ENCODE measurements at places on chromosomes 5 and 9. TPM values are rescaled to one million over a fixed set of nuclear protein-coding genes. Genes with fewer than 3 reads are reported as not detected.

PCDHGA8 gene
- 5.4 TPM for total RNA-seq

- H3K4me1 ChIP-seq: no peaks in the 10 kb centered on the region
- DNase-seq: no peak
- no peak overlapping the region for H3K27ac ChIP-seq
- no peaks in the 10 kb centered on the region for H3K36me3 ChIP-seq
- H3K4me3 ChIP-seq: no peak overlapping the region
Observed at GRCh38 chr5:112385969-112386368, 33.1 kb downstream of the EPB41L4A start.

GRCh38 chr9:17906841-17907778 is 328.2 kb downstream of the SH3GL2 start:
- H3K27ac ChIP-seq: peak overlapping the region; percentile 39
- H3K4me1 ChIP-seq: no peaks in the 10 kb centered on the region
- H3K36me3 ChIP-seq: no peaks in the 10 kb centered on the region
- peak overlapping the region; percentile 37 for H3K4me3 ChIP-seq

DNA sequence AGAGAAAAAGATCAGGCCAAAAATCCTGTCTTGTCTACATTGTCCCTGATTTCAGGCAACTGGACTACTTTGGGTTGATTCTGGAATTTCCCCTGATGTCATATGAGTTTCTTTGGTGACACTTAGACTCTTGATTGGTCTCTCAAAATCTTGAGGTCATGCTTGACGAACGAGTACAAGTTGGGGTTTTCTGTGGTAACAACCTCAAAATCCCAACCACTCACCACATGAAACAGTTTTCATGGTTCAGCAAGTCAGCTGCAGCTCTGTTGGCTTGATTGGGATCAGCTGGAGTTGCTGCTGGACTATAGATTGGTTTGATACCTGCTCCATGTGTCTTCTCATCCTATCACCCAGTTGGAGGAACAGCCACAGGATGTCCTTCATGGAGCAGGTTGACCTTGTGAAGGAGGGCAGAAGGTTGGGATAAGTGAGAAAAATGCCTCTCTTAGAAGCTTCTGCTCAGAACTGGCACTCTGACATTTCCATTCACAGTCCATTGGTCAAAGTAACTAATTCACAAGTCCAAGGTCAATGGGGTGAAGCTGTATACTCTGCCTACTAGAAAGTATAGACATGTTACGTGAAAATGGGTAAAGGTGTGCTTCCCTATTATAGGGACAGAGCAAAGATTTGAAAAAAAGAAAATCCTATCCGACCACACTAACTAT is 284.5 kb downstream of the SH3GL2 start:
- H3K4me3 ChIP-seq: no peak overlapping the region
- DNase-seq: no peak
- H3K27me3 ChIP-seq: no peaks in the 10 kb centered on the region

GRCh38 chr5:123279136-123279535 is 144.1 kb downstream of the CEP120 start:
- no peak overlapping the region for H3K4me3 ChIP-seq
- no peaks in the 10 kb centered on the region for H3K36me3 ChIP-seq
- H3K27me3 ChIP-seq: no peaks in the 10 kb centered on the region
- H3K27ac ChIP-seq: no peak overlapping the region
- peaks cover 28% of the 10 kb centered on the region for H3K4me1 ChIP-seq
- DNase-seq: no peak

GRCh38 chr9:15253197-15253596 is 53.8 kb downstream of the TTC39B start:
- DNase-seq: no peak
- peaks cover 9% of the 10 kb centered on the region for H3K4me1 ChIP-seq
- no peaks in the 10 kb centered on the region for H3K36me3 ChIP-seq
- no peak overlapping the region for H3K4me3 ChIP-seq

DNA sequence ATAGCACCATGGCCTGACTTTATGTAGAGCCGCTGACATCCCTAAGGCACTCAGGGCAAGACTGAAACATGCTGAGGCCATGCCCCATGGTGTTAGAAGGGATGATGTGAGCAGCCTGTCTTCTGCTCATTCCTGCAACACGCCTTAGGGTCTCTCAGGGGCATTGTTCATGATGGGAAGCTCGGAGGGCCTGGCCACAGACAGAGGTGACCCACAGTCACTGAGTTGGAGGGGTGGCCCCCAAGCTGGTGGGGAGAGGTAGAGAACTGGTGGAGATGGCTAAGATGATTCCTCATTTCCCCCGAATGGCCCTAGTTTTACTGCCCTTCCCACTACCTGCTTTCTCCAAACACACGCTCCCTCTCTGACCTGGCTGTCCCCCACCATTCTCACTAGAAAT is 135.2 kb downstream of the BARX1 start:
- peaks cover 5% of the 10 kb centered on the region for H3K27me3 ChIP-seq
- no peaks in the 10 kb centered on the region for H3K4me1 ChIP-seq
- H3K27ac ChIP-seq: no peak overlapping the region
